Trophoblast cell (in vitro differentiated cells and primary cell): ENCODE measurements at places on chromosomes 7 and 10.
A peak's percentile ranks its signal among the peaks of the same experiment; 100 is the strongest.

DNA sequence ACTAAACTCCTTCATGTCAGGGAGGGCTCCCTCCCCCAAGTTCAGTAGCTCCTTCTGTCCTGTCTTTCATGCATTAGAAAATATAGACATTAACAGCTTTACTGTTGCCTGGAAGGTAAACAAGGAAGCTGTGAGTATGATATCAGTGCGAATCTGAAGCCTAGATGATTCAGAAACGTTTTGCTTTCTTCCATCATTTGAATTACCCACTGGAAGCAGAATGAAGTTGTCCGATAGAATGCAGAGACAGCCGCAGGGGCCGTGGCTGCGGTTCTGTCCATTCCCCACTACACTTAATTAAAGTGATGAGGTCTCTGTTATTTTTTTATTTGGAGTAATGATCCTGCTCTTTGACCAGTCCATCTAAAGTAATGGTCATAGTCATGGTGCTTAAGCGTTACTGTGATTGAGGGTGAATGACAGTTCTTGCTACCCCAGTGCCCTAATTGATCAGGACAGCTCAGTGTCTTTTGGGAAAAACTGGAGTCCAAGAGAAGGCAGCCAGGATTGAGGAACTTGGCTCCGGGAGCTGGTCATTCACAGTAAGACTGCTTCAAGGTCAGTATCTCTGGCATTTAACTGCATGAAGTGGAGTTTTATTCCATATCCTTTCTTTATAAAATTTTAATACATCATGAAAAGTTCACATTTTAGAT lies 69.9 kb downstream of the PTPRE start:
- no peak for DNase-seq

DNA sequence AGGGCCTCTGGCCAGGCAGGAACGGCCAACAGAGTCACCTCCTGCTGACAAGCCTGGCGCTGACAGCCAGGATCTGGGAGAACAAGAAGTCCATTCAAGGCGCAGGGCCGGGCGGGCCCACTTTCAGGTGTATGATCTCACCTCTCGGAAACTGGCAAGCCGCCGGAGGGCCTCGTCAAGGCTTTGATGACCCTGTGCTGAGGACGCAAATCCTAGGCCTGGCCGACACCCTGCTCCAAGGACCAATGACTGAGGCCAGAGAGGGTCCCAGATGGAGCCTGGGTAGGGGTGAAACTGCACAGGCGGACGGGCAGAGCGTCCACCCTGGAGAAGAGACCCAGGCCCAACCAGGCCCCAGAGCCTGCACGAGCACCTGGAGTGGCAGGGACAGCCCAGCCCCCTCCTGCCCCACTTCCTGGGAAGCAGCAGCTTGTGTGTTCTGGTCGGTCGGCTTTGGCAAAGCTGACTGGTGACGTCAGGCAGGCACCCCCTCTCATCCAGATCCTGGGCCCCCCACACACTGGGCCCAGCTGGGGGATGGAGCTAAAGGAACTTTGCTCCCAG lies 30.6 kb downstream of the MYL10 start:
- DNase-seq = peak; percentile 90

GRCh38 chr7:115066634-115067033 lies 144.7 kb downstream of the MDFIC start:
- no peak for DNase-seq

GRCh38 chr7:93889261-93889660 lies 1.3 kb downstream of the TFPI2 start:
- no peak for DNase-seq

- no peak for DNase-seq
Measured at GRCh38 chr7:112448381-112448780, 1.9 kb upstream of the IFRD1 start.

DNA sequence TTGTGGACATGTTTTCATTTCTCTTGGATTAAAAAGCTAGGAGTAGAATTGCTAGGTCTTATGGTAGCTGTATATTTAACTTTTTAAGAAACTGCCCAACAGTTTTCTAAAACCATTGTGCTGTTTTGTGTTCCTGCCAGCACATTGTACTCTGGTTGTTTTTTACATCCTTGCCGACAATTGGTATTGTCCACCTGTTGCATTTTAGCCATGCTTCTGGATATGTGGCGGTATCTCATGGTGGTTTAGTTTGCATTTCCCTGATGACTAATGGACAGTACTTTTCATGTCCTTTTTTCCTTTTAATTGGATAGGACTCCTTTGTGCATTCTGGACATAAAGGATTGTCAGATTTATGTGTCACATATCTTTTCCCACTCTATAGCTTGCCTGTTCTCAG lies 45.5 kb downstream of the STK17A start:
- DNase-seq = no peak

GRCh38 chr10:114310346-114310745 lies 71.3 kb downstream of the VWA2 start:
- no peak for DNase-seq

- no peak for DNase-seq
Measured at GRCh38 chr10:37865264-37865663, 7.9 kb upstream of the ZNF248 start.

- DNase-seq = no peak
Measured at GRCh38 chr10:95133997-95134396, 60.0 kb upstream of the ACSM6 start.

DNA sequence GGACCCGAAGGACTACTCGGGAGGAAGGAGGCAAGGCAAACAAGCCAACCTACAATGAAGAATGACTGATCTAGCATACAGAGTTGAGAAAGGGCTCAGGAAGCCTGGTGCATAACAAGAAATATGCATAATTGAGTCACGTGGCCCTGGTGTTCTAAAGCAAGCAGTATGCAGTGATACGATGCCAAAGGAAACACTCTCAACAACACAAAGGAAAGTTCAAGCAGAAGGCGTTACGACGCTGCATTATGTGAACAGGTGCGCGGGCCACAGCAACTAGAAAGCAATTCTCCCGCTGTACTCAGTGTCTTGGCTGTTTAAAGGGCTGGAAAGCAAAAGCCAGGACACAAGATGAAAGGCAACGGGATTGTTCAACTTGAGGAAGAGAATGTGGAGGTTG lies 100.8 kb downstream of the PRTFDC1 start:
- no peak for DNase-seq

DNA sequence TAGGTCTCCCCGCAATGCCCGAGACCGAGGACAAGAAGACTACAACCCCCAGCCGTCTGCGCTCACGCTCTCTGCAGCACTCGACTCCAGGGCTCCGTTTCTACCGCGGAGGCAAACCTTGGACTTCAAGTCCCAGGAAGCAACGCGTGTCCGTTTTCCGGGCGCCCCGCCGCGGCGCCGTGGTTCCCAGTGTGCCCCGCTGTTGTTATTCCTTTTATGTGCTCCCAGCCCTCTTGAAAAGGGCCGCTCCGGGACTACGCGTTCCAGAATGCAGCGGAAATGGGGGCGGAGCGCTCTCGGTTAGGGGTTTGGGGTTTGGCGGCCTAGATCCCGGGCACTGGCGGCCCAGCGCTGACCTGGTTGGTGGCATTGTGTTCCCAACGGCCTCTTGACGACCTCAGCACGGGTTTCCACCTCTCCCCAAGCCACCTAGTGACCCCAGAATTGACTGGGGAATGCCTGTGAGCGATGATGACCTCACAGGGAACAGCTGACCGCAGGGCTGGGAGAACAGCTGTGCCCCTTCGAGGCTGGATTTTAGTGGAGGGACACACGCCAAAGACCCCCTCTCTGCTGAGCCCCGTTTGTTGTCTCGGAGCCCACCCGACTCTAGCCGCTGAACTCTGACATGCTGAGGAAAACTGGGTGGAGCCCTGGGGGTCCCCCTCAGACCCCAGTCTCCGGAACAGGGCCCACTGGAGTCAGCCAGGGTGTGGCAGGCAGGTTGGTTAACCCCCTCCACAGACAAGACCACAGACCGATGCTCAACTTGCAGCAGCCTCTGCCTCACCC lies 488 bp upstream of the CDK5 start:
- peak; percentile 99 for DNase-seq

DNA sequence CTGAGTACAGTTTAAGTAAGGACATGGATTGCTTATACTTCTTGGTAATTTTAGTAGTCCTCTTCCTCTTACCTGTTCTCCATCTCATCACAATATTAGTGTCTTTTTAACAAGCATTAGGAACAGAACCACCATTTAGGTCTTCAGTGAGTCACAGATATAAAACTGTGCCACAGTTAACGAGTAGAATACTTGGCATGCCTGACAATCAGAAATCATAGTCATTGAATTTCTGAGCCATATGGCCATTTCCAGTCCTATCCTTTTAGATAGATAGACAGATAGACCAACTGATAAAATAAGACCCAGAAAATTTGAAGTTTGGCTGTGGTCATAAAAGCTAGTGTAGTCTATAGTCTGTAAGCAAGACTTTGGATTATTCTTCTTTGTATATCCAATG lies 71.1 kb downstream of the GBF1 start:
- no peak for DNase-seq

DNA sequence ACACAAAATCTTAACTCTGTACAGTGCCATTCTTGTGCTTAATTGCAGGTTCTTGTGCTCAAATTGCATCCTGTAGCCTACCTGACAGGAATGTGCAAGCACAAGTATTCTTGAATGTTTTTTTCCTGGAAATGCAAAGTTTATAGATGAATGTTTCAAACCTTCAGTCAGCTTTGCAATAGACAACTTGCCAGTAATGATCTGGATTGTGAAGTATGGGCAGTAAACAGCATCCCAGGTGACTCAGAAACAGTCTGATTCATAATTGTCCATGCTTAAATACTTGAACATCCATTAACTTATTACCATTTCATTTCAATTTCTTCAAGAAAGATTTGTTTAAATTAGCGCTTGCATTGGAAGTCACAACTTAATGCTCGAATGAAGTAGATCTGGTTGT lies 347.2 kb downstream of the SDK1 start:
- DNase-seq = peak; percentile 46

DNA sequence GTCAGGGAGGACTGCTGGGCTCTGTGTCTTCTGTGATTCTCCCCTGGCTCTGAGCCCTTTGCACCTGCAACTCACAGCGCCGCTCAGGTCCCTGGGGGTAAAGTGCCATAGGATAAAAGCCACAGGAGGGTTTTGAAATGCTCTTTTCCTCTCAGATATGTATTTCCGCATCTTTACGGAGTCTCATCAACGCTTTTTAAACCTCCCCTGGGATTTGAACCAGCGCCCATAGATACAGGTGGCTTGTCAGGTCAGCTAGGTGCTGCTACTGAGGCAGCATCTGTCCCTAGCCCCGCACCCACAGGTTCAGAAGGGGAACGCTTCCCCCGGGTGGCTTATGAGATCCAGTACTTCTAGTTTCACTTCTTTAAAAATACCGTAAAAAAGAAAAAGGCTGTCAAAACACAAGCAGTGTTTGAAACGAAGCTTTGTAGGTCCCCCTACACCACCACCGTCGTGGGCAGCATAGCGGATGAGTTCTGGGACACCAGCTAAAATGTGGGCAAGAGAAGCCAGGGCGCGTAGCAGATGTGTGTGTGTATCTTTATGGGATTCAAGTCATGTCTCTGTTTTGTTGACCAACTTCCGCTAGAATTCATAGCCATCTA lies 173.5 kb downstream of the CUX1 start:
- DNase-seq = no peak

DNA sequence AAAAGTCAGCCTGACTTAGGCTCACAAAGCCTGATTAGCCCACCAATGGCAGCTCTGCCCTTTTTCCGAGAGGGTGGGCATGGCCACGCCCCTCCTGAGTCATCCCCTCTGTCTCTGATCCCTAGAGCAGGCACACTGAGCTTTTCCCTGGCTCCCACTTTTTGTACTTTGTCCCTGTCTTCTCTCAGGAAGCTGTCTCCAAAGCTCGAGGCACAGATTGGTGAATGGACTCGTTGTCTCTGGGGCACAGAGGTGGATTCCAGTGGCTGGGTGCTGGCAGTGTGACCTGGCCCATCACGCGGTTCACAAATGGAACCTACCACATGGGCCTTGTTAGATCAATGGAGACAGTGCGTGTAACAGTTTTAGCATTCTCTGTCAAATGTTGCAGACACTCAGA lies 313.5 kb downstream of the WDR37 start:
- no peak for DNase-seq

- no peak for DNase-seq
Measured at GRCh38 chr10:98295401-98295811, 27.4 kb upstream of the LOXL4 start.

GRCh38 chr10:51090190-51090589 lies 15.9 kb downstream of the PRKG1 start:
- no peak for DNase-seq

- DNase-seq = peak; percentile 4
Measured at GRCh38 chr7:138396251-138397070, 63.6 kb upstream of the TRIM24 start.

- DNase-seq = peak; percentile 38
Measured at GRCh38 chr10:117391436-117392205, 16.4 kb upstream of the PDZD8 start.

GRCh38 chr10:121900443-121901174 lies 27.2 kb downstream of the ATE1 start:
- peak; percentile 87 for DNase-seq

DNA sequence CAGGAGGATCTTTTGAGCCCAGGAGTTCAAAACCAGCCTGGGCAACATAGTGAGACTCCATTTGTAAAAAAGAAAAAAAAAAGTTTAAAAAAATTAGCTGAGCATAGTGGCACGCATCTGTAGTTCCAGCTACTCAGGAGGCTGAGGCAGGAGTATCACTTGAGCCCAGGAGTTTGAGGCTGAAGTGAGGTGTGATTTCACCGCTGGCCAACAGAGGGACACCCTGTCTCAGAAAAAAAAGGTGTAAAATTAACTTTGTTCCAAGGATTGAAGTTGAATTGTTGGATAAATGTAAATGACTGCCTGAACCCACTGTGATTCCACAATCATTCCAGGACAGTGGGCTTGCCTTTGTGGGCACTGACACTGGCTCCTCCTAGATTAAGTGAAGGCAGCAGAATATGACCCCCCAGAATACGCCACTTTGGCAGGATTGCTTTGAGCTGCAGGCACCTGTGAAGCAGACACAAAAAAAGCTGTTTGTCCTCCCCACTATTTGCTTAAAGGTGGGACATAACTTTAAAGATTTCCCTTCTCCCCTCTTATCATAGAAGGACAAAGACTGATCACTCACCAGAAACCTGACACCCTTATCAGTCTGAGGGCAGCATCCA lies 57.2 kb upstream of the FOXI2 start:
- DNase-seq = peak; percentile 10

- DNase-seq = no peak
Measured at GRCh38 chr7:37974711-37975110, 54.3 kb downstream of the EPDR1 start.

DNA sequence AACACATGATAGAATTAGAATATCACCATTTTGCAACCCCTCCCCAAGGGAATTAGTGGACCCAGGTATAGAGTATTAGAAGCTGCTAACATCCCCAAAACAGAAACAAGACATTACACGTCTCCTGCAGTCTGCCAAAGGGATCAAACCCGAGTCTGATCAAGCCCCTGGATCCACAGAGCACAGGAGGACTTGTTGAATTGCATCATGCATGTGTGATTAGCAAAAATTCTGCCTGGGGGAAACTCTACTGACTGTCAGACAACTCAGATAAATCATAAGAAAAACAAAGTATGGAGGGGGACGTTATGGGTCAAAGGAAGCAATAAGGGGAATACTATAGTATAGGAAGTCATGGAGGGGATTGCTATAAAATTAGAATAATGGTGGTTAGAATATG lies 116.8 kb upstream of the FGFR2 start:
- no peak for DNase-seq
